T-cell (primary cell): ENCODE measurements at places on chromosomes 1 and 21. TPM values are rescaled to one million over a fixed set of nuclear protein-coding genes. Genes with fewer than 3 reads are reported as not detected.

PRELP gene
- 0.13 TPM for total RNA-seq

KRTAP21-2 gene
- total RNA-seq, result not detected

MSH4 gene
- total RNA-seq, result 0.43 TPM

CEP350 gene
- total RNA-seq, result 68.6 TPM

FTCD gene
- total RNA-seq, result not detected

CELA2B gene
- not detected for total RNA-seq

BGLAP gene
- 3.6 TPM for total RNA-seq

BCAN gene
- not detected for total RNA-seq

LRIF1 gene
- 20.2 TPM for total RNA-seq

KLHDC7A gene
- not detected for total RNA-seq

PMF1 gene
- 58.7 TPM for total RNA-seq

NR1I3 gene
- total RNA-seq, result not detected

PTPN14 gene
- 0.36 TPM for total RNA-seq

PADI2 gene
- total RNA-seq, result 0.23 TPM

MIXL1 gene
- total RNA-seq, result not detected

ELF3 gene
- 1.2 TPM for total RNA-seq

CD2 gene
- 135 TPM for total RNA-seq

IBA57 gene
- total RNA-seq, result 14.1 TPM

C1orf159 gene
- total RNA-seq, result 22.5 TPM

S100A14 gene
- 0.43 TPM for total RNA-seq

SEC16B gene
- not detected for total RNA-seq

SOX13 gene
- total RNA-seq, result 6.6 TPM

GABRD gene
- not detected for total RNA-seq

AGT gene
- total RNA-seq, result not detected

SLC6A17 gene
- not detected for total RNA-seq

CELA3B gene
- total RNA-seq, result 7.3 TPM

HJV gene
- not detected for total RNA-seq

S100A16 gene
- total RNA-seq, result 1.0 TPM

ADORA3 gene
- not detected for total RNA-seq

OPRD1 gene
- not detected for total RNA-seq

ARHGEF10L gene
- 0.22 TPM for total RNA-seq

NPL gene
- total RNA-seq, result 2.5 TPM

MYOM3 gene
- total RNA-seq, result not detected

USH2A gene
- not detected for total RNA-seq

LCE1A gene
- not detected for total RNA-seq

ACTA1 gene
- not detected for total RNA-seq

PPIAL4G gene
- total RNA-seq, result 2.1 TPM

CNR2 gene
- total RNA-seq, result 1.0 TPM

C1orf105 gene
- not detected for total RNA-seq
